Neural crest cell (in vitro differentiated cells): ENCODE measurements at places on chromosomes 5 and 9. TPM values are rescaled to one million over a fixed set of nuclear protein-coding genes. Genes with fewer than 3 reads are reported as not detected.

GRCh38 chr5:73103870-73104299 lies 16.5 kb upstream of the TMEM171 start:
- DNase-seq, result no peak

The WDR36 gene
- 31.0 and 33.7 TPM in 2 replicates for total RNA-seq

The IL7R gene
- 0.11 TPM in 1 of 2 replicates, not detected in the other for total RNA-seq

DNA sequence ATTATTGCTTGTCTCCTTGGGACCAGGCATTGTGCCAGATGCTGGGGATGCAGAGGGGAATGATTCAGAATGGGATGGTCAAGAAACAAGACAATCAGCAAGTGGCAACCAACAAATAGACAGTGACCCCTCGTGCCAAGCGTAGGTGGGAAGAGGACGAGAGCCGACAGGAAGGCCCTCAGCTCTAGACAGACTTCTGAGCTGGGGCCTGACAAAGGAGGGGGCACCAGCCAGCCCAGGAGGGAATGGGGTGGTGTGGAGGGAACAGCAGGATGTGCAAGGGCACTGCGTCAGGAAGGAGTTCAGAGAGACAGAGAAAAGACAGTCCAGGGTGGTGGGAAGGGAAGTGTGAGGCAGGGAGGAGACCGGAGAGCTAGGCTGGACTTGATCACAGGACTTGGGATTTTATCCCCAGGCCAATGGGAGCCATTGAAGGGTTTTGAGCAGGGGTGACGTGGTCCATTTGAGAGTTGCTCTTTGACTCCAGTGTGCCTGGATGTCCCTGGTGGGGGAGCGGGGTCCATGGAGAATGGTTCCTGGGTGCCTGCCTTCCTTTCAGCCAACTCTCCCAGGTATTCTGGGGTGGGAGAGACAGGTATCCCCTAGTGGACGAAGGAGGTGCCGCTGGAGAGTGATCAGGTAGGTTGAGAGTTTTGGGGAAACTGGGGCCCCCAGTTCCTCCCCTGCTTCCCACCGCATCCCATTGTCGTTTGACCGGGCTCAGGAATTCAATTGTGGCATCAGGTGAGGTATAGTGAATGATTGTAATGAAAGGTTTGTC lies 79.3 kb upstream of the ZNF618 start:
- DNase-seq, result no peak

- no peak for DNase-seq
Observed at GRCh38 chr5:148928141-148928540, 101.7 kb downstream of the ADRB2 start.

- no peak for DNase-seq
Observed at GRCh38 chr5:157214861-157215513, 34.3 kb downstream of the ITK start.

DNA sequence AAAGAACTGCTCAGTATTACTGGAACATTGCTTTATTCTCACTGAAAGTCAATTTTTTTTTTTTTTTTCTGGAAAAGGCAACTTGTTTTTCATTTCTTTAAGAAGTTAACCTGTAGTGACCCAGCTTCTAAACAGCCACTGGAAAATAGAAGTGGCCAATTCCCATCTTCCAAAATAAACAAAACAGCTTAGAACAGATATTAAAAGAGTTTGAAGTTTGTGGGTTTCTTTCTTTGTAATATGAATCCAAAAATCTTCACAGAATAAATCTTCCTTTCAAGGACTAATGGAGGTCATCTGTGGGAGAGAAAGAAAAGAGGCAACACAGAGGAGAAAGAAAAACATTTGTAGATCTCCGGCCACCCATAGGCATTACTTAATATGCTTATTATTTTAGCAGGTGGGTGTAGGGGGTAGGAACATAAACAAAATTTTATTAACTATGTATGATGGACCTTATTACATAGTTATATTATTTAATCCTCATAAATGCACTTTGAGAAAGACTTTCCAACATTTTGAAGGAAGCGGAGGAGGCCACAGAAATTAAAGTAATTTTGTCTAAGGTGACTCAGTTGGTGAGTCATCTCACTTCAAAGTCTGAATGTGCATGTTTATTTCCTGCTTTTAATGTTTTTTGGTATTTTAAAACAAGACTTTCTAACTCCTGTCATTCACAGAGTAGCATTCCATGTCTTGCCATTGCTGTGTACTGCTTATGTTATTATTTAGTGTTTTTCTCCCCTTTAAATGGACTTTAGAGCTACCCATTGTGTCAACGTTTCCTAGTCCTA lies 1791.8 kb upstream of the WWC1 start:
- no peak for DNase-seq

DNA sequence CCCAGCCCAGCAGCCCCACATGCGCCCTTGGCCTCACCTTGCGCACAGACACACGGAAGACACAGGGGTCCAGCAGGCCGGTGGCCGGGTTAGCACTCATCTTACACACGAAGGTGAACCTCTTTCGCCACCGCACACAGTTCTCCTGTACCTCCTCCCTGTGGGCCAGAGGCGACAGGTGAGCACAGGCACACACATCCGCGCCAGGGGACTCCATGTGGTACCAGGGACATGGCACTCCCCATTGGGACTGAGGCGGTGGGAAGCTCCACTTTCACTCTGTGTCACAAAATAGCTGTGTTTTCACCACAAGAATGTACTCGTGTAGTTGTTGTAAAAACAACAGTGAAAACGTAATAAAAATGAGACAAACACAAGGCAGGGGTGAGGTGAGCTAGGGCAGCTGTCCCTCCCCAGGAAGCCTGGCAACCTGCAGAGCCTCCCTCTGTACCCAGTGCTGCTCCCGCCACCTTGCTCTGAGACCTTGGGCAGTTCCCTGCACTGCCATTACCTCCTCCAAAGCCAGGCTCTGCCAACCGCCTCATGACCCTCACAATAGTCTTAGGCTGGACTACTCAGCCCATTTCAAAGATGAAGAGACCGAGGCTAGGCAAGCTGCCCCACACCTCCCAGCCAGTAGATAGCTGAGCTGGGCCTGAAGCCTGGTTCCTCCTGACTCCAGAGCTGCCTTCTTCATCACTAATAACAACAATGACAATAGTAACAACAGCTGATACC lies 16.3 kb upstream of the DPM2 start:
- no peak for DNase-seq

GRCh38 chr9:19033015-19033414 lies at the start of gene SAXO1:
Gene SAXO1 (minus strand): TSS chr9:19033209. CDS start chr9:19032908, 301 bp downstream.
- DNase-seq, result no peak

The ACER2 gene
- total RNA-seq, result 5.3 and 5.6 TPM in 2 replicates

GRCh38 chr5:78649861-78650496 lies 1.4 kb upstream of the LHFPL2 start:
- DNase-seq, result no peak

DNA sequence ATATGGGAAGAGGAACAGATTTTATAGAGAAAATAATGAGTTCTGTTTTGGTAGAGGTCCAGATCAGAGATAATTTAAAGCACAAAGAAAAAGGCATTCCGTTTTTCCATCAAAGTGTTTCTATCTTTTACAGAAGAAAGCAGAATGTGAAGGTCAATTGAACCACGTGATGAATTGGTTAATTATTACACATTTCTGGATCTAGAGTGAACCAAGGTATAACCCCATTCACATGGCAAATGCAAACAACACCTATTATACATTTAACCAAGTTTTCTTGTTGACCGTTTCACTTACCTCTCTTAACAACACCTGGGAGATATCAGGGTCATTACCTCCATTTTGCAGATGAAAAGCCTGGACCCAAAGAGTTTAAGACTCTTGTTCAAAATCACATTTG lies 34.9 kb upstream of the ZNF462 start:
- DNase-seq, result no peak

GRCh38 chr9:99486684-99487083 lies 264.6 kb downstream of the SEC61B start:
- no peak for DNase-seq

The ESM1 gene
- not detected in 2 replicates for total RNA-seq

DNA sequence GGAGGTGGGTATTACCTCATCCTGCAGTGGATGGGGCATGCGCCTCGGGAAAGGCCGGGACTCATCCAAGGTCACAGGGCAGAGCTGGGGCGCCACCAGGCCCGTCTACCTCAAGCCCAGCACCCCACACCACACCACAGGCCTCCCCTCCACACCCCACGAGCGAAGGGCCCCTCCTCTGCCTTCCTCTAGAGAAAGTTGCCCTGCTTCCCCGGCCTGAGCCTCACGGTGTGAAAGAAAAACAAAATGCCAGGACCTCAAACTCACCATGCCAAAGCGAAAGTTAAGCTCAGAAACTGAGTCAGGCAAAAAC lies 161.1 kb downstream of the COL23A1 start:
- DNase-seq, result no peak

- DNase-seq, result no peak
Observed at GRCh38 chr5:1006656-1007071, 1.9 kb upstream of the NKD2 start.

DNA sequence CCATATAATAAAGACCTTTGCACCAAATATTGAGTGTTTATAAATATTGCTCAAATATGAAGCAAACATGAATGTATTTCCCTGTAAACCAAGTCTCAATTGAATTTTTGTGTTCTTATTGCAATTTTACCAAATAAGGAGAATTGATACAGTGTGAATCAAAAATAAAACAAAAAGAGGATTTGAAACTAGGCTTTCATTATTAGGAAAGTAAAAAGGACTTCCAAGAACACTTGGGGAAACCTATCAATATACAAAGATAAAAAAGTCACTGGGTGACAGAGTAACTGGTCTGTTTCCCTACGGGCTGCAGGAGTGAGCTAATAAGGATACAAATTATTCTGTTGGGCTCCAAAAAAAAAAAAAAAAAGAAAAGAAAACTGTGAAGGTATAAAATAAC lies 44.8 kb upstream of the SNX2 start:
- DNase-seq, result no peak
